ENCODE measurements at places on chromosomes 13 and 19.

GRCh38 chr19:916645-917322 is 349 bp upstream of the KISS1R start:
- peak; percentile 21 for DNase-seq

DNA sequence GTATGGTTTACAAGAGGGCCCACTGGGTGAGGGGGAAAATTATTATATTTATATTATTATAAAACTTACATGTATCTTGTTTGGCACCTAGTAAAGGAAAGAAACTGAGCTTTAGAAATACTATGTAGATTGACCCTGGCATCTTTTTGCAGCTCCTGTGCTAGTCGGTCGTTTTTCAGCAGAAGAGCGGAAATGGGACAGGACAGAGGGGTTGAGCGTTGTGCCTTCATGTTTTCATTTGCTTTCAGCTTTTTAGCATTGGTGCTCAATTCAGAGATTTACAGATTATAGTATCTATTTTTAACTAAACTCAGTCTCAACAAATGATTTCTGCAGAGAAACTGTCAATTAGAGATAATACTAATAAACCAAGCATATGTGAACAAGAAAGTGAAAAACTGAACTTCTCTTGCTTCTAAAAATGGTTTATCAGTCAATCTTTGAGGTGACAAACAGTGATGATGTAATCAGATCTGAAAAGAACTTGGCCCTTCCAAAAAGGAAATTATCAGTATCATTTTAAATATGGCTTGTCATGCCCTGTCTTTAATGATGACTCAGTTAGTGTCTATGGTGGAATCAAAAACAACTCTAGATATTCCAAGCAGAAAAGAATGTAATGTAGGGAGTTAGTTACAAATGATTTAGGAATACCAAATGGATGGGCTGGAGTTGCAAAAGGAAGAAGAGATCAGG is 56.9 kb upstream of the KCTD4 start:
- no peak for DNase-seq

- DNase-seq: no peak
Measured at GRCh38 chr13:113446488-113446854, 6.8 kb downstream of the ADPRHL1 start.

- no peak for DNase-seq
Measured at GRCh38 chr19:4571305-4571917, 11.9 kb upstream of the SEMA6B start.

GRCh38 chr13:113616991-113617749 is 32.6 kb downstream of the TFDP1 start:
- no peak for DNase-seq

DNA sequence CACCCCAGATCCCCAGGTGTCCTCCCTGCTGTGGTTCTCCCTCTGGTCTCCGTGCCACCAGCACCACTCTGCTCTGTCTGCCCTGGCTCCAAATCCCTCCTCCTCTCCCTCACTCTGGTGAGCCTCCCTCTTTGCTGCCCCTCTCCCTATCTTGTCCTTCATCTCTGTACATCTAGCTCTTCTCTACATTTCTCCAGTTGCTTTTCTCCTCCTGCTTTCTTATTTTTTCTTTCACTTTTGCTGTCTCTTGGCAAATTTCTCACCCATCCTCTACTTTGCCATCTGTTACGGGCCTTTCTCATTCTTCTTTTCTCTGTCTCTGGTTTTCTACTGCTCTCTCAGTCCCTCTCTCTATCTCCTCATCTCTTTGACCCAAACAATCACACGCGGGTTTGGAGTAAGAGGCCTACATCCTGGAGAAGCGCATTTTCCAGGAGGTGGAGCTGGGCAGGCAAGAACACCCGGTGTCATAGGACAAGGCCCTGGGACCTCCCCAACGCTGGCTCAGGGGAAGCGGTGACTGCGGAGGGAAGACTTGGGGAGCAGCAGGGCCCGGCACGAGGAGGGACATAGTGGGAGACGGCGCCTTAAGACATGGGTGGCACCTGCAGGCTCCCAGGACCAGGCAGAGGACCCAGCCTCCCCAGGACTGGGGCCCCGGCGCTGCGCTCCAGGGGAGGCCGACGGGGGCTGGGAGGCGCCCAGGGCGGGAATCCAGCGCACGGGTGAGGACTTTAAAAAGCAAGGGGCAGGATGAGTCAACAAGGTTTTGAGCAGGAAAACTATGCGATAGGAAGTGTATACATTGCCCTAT is 9.9 kb downstream of the ZNF611 start:
- no peak for DNase-seq

GRCh38 chr13:53921473-53921872 is 892.9 kb downstream of the OLFM4 start:
- DNase-seq: no peak

GRCh38 chr19:18119013-18119716 is 21.6 kb downstream of the MAST3 start:
- DNase-seq: no peak

DNA sequence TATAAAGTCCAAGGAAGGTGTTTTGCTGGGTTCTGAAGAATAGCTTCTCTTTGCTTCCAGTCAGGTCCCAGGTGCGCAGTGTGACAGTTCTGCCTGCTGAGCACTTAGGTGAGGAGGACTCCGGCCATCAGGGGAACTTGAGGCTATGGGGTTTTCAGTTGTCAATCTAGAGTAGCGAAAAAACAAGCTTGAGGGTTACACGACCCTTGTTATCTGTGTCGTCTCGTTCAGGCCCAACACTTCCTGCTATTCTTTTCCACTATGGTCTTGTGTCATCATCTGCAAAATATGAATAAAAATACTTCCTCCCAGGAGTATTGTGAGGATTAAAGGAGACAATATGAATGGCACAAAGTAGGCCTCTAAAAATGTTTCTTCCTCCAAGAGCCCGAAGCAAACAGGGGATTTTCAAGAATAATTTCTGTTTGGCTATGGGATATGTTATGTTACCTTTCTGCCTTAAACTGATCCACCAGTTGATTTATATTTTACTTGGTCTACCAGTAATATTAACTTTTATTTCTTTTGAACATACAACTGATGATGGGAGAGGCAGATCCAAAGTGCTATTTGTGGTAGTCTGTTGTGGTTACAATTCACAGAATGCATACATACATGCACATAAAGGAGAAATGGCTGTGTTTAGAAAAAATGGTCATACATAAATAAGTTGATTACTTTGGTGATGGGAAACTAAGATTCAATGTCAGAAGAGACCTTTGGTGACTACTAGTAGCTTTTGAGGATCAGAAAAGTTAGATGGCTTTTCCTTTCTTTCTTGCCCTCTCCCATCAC is 40.5 kb upstream of the RCBTB2 start:
- DNase-seq: no peak

DNA sequence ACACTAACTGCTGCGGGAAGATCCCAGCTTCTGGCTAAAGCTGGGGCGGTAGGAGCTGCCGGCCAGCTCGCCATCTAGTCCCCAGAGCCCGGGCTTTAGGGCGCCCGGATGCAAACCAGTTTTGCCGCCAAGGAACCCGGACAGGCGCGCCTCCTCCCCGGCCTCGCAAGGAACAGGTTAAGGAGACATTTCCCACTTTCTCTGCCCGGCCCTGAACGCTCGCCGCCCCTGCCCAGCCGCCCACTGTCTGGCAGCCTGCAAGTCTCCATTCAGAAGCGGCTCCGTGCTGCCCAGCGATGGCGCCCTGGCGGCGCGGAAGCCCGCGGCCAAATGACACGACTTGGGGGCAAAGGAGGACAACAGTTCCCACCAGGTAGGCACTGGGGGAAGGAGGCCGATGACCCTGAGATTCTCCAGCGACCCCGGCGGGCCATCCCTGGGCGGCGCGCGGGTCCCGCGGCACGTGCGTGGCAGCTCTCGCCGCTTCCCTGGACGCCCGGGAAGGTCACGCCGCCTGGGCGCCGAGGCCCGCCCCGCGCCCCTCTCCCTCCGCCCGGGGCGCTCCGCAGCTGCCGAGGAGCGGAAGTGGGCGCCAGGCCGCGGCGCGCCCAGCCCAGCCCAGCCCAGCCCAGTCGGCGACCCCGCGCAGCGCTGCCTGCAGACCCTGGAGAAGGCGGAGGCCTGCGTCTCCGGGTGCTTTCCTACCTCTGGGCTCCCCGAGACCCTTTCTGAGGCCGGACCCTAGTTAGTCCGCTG is 42.2 kb upstream of the HNRNPA1L2 start:
- peak; percentile 75 for DNase-seq

- DNase-seq: no peak
Measured at GRCh38 chr13:30868799-30869470, 37.1 kb upstream of the MEDAG start.

DNA sequence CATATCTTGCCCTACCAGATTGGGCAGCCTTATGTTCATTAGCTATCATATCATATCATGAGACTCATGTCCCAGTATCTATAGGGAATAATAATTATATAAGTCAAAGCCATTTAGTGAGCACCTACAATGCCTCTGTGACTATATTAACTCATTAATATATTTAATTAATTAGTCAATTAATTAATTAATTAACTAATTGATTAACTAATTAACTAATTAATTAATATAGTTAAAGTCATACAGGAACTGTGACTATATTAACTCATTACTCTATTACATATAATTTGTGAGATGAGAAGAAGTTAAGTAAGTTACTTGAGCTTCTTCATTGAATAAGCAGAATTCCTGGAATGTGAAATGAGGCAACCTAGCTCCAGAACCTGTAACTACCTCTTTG is 588.3 kb upstream of the SLITRK1 start:
- DNase-seq: no peak

GRCh38 chr13:63396746-63397145 is 1981.1 kb upstream of the PCDH20 start:
- DNase-seq: no peak

- peak; percentile 17 for DNase-seq
Measured at GRCh38 chr19:56105090-56105701, 15.9 kb downstream of the ZNF787 start.

DNA sequence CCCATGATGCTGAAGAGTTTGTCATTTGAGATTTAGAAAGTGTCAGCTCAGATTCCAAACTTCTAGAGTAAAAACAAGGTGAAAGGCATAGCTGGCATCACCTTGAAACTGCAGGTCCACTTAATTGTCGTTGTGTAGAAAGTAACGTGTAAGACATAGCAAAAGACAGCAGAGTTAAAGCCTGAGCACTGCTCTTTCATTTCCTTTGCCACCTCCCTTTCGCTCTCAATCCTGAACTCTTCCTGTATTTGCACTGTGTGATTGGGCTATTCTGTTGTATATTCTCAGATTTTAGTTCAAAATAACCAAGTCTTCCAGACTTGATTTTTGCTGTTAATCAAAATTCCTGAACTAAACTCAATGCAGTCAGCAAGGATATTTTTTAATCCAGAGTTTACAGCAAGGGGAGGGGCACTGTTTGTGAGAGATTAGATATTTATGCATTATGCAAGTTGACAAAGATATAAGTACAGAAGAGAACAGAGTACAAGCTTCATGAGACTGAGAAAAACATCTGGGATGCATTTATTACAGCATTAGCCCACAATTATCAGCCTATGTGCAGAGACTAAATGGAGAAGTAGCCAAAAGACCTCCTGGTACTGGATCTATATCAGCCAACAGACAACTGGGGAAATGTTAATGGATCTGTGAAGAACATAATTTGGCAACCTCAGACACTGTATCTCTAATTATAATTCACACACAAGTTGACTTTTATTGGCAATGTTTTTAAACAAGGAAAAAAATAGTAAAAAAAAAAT is 328.6 kb downstream of the SUCLA2 start:
- no peak for DNase-seq

DNA sequence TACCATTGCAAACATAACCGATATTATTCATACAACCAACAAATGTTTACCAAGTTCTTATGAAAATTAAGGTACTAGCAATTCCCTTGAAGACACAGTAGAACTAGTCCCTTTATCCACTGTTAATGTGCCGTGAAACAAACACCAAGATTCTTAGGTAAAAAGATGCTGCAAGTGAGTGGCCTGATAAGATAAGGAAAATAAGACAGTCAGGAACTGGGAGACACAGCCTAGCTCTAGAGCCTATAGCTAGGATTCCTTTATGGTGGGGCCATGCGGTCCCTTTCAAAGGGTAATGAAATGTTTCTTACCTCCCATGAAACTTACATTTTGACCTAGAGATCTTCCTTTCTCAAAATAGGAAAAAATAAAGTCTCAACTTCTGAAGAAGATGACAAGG is 658.4 kb upstream of the MIR17HG start:
- no peak for DNase-seq

GRCh38 chr19:11578258-11579142 is 1.1 kb upstream of the ACP5 start:
- DNase-seq: no peak

GRCh38 chr19:46828484-46828883 is 22.2 kb downstream of the AP2S1 start:
- DNase-seq: no peak

DNA sequence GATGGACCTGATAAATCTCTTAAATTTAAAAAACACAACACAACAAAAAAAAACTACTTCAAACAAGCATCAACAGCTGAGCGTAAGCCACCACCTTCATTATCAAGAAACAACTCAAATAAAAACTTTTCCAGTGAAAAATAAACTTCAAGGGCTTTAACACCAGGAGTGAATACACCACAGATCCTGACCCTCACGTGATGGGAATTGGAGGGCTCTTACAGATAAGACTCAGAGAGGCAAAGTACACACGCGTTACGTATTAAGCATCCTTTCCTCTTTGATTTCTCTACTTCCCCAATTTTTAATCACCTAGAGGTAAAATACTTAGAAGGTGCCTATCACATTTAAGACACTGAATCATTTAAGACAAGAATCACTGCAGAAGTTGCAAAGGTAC is 573 bp upstream of the STARD13 start:
- no peak for DNase-seq

DNA sequence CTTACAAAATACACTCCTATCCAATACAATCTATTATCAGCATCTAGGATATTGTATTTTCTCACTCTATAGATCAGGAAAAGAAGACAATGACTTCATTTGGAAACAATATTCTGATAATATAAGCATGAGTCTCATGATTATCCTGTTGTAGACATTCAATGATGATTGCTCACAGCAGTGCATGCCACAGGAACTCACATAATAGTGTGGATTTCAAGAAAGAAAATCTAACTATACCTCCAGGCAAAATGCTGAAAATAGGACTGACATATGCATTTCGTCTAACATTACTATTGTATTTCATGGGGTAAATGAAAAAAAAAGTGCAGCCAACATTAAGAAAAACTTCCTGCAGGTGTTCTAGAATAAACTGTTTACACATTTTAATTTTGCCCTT is 122.6 kb downstream of the POSTN start:
- DNase-seq: no peak

DNA sequence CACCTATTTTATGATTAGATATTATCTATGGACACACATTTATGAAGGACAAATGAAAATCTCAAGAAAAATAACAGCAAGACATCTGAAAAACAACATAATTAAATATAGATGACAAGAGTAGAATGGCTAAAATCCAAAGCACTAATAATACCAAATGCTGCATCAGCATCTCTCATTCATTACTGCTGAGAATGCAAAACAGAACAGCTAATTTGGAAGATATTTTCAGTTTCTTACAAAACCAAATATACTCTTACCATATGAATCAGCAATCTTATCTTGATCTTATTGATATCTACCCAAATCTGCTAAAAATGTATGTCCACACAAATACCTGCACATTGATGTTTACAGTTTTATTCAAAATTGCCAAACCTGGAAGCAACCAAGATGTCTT is 829.1 kb upstream of the MIR17HG start:
- no peak for DNase-seq

GRCh38 chr19:5005096-5005495 is 36.2 kb downstream of the KDM4B start:
- no peak for DNase-seq

- DNase-seq: no peak
Measured at GRCh38 chr19:2188708-2189385, 25.1 kb downstream of the DOT1L start.

Data from NCI-H1092 treated with DMSO at 0.1 percent for 48 hours (cell line).